Activated CD8-positive, alpha-beta memory T cell treated with anti-CD3 and anti-CD28 coated beads for 48 hours (primary cell): ENCODE measurements at places on chromosomes 2 and 18.

DNA sequence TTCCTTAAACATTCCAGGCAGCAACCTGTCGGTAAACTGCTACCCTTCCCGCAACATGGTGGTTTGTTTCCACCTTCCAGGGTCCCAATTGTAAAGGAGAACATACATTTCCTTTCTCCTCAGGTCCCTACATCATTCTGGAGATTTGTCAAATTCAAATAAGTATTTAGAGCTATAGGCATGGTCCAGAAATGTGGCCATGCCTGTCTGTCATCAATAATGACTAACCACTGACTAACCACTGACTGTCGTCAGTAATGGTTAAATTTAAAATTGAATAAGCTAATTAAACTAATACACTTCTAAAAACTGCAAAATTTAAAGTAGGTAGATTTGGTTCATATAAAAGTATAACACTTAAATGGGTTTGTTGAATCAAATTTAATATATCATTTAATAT, 984.0 kb upstream of the SLC39A10 start:
- no peak for DNase-seq

GRCh38 chr2:221807706-221808105, 235.6 kb upstream of the EPHA4 start:
- no peak for DNase-seq

DNA sequence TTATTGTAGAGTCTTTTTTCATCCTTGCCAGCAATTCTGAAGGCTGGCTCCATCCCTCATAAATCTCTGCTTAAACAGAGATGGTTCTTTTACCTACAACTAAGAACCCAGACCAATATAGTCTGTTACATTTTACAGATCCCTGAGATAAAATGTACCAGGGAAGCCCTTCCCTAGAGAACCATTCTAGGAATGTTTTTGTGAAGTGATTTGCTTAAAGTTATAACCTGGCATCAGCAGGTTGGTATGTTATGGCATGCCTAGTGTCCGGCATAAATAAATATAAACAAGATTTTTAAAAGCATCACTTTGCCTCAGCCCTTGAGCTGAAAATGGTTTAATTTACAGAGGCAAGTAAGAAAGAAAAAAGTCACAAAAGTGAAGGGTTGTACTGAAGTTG, 18.5 kb upstream of the NPAS2 start:
- DNase-seq = no peak

- no peak for DNase-seq
Measured at GRCh38 chr2:180456801-180457200, 449.7 kb upstream of the CWC22 start.

DNA sequence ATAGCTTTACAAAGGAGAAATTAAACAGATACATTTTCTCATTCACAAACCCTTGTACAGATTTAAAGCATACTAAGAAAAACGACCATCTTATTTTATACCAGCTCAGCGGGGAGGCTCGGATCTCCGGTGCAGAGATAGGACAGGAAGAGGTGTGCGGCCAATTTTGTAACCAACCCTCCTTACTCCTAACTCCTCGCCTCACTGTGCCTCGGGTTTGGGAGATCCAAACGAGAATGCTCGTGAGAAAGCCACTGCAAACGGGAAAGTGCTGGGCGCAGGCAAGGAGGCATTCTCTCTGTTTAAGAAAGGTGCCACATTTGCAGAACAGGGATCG, 1.2 kb downstream of the KDSR start:
- no peak for DNase-seq

GRCh38 chr2:86344404-86344803, 7.0 kb upstream of the REEP1 start:
- no peak for DNase-seq

DNA sequence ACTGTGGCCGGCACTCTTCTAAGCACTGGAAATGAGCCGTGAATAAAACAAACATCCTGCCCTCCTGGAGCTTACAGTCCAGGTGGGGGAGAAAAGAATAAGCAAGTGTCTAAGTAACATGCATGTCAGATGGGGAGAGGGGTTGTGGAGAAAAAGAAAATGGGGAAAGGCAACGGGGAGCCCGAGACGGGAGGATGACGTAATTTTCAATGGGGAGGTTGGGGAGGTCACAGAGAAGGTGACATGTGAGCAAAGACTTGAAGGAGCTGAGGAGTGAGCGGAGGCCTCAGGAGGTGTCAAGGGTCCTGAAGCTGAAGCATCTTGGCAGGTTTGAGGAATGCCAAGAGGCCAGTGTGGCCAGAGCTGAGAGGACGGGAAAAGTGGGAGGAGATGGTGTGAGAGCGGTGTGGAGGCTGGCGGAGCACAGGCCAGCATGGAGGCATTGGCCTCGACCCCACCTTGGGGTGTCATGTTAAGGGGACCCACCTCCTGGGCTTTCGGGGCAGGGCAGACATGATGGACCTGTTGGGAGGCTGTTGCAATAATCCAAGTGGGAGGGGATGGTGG, 15.0 kb upstream of the NTSR2 start:
- DNase-seq = no peak

DNA sequence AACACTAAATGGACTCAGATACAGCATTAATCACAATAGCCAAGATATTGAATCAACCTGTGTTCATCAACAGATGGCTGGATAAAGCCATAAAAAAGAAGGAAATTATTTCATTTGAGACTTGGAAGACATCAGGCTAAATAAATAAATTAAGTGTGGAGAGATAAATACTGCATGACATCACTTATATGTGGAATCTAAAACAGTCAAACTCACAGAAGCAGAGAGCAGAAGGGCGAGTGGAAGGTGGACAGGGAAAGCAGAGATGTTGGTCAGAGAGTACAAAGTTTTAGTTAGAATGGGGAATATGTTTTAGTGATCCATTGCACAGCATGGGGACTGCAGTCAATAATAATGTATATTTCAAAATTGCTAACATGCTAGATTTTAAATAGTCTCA, 207.2 kb downstream of the VAPA start:
- no peak for DNase-seq

DNA sequence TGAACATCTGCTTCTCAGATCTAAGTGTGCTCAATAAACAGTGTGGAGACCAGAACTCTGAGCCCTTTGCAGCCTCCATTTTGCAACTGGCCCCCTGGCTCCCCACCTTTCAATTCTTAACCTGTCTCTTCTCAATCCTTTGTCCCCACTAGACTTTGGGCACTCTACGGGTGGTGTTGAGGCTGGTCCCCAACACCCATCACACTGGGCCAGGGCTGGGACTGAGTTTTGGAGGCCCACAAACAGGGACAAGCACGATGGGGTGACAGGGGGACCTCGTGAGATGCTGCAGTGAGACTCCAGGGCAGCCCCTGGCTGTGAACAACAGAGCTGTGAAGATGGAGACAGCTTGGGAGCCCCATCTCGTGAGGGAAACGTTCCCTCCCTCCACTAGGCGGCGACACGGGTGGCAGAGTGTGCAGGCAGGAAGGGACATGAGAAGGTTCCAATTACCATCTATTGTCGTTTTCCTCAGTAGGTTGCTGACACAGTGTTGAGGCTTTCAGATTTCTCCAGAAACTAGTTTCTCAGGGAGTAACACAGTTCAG, 1.2 kb downstream of the ANKMY1 start:
- DNase-seq = peak; percentile 32

GRCh38 chr2:114056294-114057143, 166.6 kb downstream of the ACTR3 start:
- DNase-seq = no peak

DNA sequence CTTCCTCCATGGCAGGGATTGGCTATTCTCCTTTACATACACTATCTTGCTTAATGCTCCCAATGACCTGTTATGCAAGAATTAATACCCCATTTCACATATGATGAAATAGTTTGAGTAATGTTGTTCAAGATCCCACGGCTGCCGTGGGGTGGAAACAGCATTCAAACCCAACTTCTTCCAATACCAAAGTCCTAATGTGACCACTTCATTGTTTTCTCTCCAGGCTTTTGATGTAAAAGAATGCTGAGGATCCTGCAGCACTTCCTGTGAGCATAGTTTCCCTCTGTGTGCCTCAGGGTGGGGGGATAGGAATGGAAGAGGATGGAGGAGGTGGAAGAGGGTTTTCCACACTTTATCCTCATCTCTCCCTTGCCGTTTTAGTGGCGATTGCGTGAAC, 199.4 kb downstream of the IRS1 start:
- DNase-seq = no peak

- no peak for DNase-seq
Measured at GRCh38 chr2:23420840-23421476, 36.0 kb downstream of the KLHL29 start.

DNA sequence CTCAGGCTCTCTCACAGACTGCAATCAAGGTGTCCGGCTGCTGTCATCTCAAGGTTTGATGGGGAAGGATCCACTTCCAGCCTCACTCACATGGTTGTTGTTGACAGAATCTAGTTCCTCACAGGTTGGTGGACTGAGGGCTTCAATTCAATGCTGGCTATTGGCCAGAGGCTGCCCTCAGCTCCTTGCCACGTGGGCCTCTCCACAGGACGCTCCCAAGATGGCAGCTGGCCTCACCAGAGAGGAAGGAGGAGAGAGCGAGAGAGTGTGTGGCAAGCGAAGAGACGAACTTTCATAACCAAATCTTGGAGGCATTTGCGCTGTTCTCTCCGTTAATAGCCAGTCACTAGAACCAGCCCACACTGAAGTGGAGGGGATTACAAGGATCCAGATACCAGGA, 13.5 kb upstream of the DNMT3A start:
- DNase-seq = no peak
